ENCODE measurements at places on chromosomes 3 and 15. TPM values are rescaled to one million over a fixed set of nuclear protein-coding genes. Genes with fewer than 3 reads are reported as not detected.

GRCh38 chr3:129908417-129908816, 14.9 kb upstream of the TMCC1 start:
- no peak for DNase-seq

ST3GAL6 gene
- total RNA-seq = 7.0 TPM

DNA sequence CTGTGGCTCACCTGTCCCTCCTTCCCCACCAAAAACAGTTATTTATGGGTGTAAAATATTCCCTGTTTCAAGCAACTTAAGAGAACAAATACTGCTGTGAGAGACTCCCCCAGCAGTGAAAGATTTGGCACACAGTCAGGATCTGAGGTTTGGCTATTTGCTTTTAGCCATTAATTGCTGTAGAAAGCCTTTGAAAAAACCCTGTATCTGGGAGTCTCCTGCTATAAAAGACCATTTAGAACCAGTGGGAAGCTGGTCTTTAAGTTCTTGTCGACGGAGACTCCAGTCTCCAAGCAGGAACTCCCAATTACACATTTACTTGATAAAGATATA, 55.1 kb upstream of the PCSK6 start:
- no peak for DNase-seq

DNA sequence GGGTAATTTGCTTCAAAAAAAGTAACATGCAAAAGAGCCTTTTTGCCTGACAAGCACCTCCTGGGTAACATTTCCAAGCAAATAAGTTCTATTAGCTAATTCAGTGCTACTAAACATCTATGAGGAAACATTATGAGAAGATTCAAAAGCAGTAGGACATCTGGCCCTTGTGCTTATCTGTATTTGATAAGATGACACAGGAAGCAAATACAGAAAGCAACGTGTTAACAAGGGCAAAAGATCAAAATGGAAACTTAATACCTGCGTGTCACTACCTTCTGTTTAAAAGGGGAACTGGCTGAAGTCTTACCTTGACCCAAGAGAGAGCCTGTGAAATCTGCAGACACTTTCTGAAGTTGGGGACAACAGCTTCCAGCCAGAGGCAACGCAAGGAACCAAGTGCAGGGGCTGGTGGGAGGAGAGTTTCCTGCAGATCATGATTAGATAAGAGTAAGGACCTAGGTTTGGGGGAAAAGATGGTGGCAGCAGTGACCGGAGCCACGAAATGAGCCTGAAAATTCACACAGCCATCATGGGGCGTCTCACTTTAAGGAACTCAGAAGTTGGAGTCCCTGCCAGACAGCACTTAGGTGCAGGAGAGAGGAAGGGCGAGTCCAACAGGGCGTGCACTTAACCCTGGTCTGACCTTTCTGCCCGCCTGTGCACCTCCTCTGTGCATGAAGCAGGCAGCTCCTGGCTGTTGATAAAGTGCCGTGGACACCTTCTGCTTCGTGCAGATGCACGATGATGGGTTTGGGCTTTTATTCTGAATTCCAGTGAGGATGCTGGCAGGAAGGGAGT, 153.6 kb upstream of the BHLHE40 start:
- peak; percentile 20 for DNase-seq

GRCh38 chr3:183116025-183116614, 16.8 kb upstream of the MCCC1 start:
- DNase-seq = peak; percentile 28

DNA sequence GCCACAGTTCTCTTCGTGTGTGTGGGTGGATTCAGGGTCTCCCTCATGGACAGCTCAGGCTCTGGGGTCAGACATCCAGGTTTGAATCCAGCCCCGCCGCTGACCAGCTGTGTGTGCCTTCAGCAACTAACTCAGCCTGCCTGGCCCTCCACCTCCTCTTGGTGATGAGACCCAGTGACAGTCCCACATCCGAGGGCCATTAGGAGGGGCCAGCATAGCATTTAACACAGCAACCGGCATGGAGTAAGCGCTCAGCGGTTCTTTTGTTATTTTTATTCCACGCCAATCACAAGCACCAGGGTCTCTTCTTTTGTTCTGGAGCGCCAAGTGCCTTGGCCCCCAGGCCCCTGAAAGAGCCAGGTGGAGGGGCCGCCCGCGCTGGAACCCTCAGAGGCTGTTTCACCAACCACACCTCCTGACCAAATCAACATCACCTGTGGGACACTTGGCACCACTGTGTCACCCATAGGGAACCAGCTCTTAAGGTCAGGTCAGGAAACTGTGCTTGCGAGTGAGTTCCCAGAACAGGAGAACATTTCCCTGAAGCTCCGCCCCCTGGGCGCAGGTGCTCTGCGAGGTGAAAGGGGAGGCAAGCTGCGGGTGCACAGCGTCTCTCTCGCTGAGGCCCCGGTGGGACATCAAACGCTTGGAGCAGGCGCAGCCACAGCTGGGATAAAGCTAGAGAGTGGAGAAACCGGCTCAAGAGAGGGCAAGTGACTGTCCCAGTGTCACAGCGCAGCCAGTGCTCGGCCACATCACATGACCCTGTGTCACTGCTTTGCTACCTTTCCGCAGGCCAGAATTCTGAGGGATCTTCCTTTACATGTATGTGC, 311.3 kb downstream of the UACA start:
- DNase-seq = no peak

GRCh38 chr15:61687124-61687523, 373.1 kb downstream of the VPS13C start:
- no peak for DNase-seq

- DNase-seq = no peak
Observed at GRCh38 chr3:39903253-39903652, 93.8 kb downstream of the MYRIP start.
